ENCODE measurements at places on chromosomes 7 and 10.

DNA sequence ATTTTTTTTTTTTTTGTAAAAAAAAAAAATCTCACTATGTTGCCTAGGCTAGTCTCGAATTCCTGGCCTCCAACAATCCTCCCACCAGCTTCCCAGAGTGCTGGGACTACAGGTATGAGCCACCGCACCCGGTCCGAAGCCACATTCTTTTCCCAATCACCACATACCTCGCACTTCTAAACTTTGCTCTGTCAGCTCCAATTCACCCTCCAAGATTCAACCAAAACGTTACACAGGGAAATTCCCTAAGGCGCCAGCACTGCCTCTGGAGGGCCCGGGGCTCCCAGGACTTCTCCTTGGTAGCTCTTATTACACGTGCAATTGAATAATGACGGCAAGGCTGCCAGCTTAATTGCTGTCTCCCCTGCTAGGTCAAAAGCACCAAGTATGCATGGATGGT is 10.3 kb upstream of the DNAAF5 start:
- DNase-seq = no peak

DNA sequence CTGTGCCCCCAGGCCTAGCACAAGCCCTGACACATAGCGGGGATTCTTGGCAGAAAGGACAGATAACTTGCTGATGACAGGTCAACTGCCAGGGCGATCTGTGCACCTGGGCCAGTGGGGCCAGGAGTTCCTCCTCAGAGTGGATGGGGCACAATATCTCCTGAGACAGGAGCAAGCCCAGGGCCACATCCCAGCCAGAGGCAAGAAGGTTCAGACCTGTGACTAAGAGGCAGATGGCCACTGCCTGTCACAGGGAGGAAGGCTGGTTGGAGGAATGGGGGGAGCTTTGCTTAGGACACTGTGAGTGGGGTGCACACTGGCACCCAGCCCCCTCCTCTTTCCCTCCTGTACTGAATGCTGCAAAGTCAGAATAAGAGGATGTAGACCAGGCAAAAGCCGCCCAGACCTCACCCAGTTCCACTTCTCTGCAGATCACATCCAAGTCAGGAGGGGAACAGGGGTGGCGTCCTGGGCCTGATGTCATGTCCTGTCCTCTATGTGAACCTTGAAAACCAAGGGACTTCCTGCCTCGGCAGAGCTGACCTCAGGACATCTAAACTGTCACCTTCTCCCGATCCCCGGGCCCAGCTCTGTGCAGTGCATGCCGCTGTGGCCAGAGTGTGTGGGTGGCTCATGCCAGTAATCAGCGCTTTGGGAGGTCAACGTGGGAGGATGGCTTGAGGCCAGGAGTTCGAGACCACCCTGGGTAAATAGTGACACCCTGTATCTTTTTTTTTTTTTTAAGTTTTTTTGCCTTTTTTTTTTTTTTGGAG is 1.3 kb downstream of the GUSB start:
- DNase-seq = peak; percentile 49

GRCh38 chr7:133513608-133514007 is 260.7 kb downstream of the EXOC4 start:
- DNase-seq = no peak

DNA sequence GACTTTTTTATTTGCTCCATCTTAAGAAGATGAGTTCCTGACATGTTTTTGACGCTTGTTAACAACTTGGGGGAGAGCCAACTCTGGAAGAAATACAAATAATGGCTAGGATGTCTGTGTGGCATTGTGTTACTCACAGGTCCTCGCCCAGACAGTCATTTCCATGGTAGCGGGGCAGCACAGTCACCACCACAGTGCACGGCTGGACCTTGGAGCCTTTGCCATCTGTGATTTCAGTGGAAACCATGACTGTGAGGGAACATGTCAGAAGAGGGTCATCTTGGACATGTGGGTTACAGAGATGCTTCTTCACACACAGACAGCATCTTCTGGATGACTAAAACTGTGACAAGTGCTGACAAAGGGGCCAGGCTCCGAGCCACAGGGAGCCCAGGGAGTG is 74.5 kb downstream of the PKD1L1 start:
- no peak for DNase-seq

DNA sequence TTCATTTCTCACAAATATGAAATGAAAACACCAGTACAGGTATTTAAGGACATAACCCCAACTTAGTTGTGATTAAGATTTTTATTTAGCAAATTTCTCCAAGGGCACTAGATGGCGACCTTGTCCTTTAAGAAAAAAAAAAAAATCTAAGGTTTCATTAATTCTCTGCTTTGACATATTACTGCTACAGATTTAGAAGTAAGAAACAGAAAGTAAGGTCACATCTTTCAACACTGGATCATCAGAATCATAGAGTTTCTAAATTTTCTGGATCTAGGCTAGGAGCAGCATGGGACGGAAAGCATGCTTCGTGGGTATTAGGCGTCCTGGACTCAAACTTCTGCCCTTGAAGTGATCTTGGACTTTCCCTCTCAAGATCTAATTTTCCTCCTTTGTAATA is 85.5 kb upstream of the PRKG1 start:
- DNase-seq = no peak

GRCh38 chr7:25476863-25477499 is 248.7 kb upstream of the NPVF start:
- DNase-seq = no peak

DNA sequence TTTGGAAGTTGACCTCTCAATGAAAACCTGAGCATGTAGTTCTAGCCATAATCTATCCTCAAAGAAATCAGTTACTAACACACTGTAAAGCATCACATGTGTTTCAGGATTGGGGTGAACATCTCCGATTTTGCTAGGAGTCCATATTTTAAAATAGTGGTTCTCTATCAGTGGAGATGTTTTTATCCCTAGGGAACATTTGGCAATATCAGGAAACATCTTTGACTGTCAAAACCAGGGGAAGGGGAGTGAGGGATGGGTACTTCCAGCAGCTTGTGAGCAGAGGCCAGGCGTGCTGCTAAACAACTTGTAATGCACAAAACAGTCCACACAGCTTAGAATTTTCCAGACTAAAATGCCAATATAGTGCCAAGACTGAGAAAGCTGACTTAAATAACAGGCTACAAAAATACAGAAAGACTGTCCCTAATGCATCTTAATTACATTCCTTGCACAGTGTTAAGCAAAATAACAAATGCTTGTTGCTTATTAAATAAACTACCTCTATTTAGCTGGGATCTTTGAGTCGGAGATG is 120.9 kb downstream of the CRPPA start:
- DNase-seq = no peak

- DNase-seq = no peak
Measured at GRCh38 chr10:13915710-13916109, 328.9 kb downstream of the PRPF18 start.

DNA sequence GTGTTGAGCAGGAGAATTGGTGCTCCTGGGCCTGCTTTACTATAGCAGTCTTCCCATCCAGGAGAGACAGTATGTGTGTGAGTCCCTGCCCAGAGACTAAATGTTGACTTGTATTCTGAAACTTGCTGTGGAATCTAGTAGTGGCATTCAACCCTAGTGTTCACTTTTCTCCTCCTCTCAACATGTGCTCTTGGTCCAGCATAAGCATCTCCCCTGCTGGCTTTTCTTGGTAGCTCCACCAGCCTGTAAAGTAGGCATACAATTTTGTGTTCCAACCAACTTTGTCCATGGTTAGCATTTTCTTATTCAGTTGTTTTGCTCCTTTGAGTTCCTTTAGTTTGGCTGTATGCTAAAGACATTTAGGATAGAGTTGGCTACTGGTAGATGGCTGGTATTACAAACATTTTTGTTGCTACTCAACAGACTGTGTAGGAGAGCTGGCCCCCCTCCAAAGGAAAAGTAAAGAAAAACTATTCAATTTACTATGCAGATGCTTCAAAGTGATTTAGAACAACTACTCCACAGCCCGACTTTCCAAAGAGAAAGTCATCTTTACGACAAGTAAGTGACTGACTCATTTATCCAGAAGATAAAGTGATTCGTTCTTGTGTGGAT is 46.0 kb downstream of the ASB4 start:
- no peak for DNase-seq

DNA sequence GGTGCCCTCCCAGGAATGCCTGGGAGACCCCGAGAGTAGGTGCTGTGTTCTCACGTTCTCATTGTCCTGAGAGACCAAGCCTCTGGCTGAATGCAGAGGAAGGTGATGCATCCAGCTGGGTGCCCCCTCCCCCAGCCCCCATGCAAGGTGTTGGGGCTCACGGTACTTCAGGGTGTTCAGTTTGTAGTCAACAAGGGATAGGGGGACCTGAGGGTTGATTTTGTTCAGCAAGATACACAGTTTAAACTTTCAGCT is 60.4 kb upstream of the DUSP5 start:
- no peak for DNase-seq

- no peak for DNase-seq
Measured at GRCh38 chr7:101140339-101140699, 13.4 kb downstream of the SERPINE1 start.

- DNase-seq = no peak
Measured at GRCh38 chr7:154186811-154187210, 134.6 kb downstream of the DPP6 start.

DNA sequence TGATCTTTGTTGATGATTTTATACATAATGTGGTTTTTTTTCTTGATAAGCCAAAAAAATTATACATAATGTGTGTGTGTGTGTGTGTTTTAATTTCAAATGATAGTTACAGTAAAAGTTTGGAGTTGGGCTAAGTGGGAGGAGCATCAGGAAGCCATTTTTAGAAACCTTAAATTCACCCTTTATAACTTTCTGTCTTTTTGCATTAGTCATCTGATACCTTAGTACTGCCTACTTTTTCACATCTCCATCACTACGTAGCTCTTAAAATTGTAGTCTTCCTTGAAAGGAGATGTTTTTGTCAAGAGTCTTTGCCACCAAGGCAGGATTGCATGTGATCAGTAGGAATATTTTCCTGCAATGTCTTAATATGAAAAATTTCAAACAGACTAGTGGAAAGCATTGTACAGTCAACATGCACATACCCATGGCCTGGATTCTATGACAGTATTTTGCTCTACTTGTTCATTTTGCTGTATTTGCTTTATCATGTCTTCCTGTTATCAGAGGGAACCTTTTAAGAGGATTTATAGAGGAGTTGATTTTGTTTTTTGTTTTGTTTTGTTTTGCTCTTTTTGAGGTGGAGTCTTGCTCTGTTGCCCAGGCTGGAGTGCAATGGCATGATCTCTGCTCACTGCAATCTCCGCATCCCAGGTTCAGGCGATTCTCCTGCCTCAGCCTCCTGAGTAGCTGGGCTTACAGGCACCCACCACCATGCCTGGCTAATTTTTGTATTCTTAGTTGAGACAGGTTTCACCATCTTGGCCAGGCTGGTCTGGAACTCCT is 67.3 kb downstream of the DAGLB start:
- DNase-seq = no peak

- DNase-seq = peak; percentile 13
Measured at GRCh38 chr10:104638861-104639589, 2.1 kb upstream of the SORCS3 start.

DNA sequence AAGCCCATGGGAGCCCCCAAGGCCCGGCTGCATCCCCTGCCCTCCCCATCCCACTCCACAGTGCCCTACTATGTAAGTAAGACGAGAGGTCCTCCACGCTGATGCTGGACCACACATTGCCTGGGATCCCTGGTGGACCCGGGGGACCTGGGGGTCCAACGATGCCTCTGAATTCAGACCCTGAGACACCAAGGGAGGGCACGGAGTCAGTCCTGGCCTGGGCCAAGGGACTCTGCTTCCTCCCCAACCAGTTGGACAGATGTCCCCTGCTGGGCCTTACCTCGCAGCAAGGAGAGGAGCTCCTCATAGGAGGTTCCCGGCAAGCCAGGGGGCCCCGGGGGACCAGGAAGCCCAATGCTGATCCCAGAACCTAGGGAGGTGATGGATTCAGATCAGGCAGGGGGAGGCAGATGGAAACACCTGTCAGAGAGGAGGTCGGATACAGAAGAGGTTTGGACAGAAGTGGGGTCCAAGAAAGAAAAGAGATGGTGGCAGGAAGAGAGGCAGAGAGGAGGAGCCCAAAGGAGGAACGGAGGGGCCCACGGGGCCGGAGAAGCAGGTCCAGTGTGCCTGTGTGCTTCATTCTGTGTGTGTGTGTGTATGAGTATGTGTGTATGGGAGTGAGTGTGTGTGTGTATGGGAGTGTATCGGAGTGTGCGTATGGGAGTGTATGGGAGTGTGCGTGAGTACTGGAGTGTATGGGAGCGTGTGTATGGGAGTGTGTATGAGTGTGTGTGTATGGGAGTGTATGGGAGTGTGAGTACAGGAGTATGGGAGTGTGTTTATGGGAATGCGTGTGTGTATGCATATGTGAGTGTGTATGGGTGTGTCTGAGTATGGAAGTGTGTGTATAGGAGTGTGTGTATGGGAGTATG is 50.2 kb downstream of the COL17A1 start:
- no peak for DNase-seq

DNA sequence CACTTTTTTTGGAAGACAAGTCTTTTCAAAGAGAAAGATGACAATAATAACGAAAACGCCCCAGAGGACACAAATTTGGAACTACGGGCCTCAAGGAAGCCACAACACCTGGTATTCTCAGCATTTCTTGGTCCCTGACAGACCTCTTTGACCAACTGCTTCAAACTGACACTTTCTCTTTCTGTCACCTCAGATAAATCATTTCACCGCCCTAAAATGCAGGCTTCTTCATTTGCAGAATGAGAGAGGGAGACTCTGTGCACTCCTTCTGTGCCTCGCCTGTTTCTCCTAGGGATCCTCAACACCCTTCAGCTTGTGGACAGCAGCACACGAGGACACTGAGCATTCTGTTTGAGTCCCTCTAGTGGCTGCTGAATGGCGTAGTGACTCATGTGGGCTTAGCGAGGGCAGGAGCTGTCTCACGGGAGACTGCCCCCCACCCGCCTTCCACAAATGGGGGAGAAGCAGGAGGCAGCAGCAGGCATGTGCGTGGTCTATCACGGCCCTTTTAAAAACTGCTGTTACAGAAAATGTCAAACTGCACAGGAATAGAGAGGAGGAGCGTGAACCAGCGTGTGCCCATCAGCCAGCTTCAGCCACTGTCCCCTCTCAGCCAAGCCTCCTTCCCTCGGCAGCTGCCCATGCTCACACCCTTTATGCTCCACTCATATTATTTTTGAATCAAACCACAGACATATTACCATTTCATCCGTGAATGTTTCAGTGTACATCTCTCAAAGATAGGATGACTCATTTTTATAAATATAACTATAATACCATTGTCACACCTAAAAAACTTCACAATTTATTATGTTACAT is 41.4 kb downstream of the GSDME start:
- peak; percentile 44 for DNase-seq

- no peak for DNase-seq
Measured at GRCh38 chr7:44101966-44102845, 1.9 kb upstream of the AEBP1 start.

DNA sequence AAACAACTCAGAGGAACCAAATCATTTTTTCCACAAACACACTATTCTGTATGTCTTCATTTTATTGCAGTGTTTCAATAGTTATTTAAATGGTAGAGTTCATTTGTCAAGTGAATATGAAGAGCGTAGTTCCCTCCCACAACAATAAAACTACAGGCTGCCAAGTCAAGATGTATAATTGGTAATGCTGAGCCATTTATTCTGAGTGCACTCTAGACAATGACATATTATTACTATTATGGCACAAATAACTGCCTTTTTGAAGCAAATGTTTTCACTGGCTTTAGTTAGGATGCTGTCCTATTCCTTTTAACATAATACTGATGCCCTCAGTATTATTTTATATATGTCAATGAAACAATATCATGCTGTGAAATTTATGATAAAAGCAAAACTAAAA is 102.7 kb upstream of the PCDH15 start:
- DNase-seq = no peak

- DNase-seq = peak; percentile 66
Measured at GRCh38 chr10:119478111-119478802, 64.3 kb downstream of the RGS10 start.
